Endothelial cell of umbilical vein (primary cell): ENCODE measurements at places on chromosomes 3 and 15. TPM values are rescaled to one million over a fixed set of nuclear protein-coding genes. Genes with fewer than 3 reads are reported as not detected.

The CLDN11 gene
- total RNA-seq, result 344 and 395 TPM in 2 replicates

The ZPLD1 gene
- not detected in 2 replicates for total RNA-seq

The TMEM158 gene
- total RNA-seq, result 0.42 TPM in 2 replicates

The DPPA2 gene
- total RNA-seq, result not detected in 2 replicates

DNA sequence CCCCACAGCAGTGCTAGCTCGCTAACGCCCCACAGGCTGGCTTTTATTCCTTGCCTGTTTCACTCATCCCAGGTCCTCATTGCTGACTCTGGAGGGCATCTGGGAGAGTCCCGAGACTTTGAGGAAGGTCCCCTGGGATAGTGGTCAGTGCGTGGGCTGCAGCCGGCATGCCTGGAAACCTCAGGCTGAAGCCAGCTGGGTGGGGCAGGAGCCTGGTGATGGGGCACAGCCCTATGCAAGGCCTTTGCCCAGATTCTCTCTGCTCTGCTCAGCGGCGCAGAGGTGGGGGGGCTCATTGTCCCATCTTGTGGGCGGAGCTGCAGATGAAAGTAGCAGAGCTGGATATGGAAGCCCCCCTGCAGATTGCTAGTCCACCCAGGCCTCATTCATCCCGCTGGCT, 55.7 kb upstream of the SMAD6 start:
- H3K36me3 ChIP-seq, result no peaks in the 10 kb centered on the region
- peaks cover 54% of the 10 kb centered on the region for H3K4me1 ChIP-seq
- H3K4me3 ChIP-seq, result no peak overlapping the region
- H3K27me3 ChIP-seq, result no peaks in the 10 kb centered on the region

DNA sequence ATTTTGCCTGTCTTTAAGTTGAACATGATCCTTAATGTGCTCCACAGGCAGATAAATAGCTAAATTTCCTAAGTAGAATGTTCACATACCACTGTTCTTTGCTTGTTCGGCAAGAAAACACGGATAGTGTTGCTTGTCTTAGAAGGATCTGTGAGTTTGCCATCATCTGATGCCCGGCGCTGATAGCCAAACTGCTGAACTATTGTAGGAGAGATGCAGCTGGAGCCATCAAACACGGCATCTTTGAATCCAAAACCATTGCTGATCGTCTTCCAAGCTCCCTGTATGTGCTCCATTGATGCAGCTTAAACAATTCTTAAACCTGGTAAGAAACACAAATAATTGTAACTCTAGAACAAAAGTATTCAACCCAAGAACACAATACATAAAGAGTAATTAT, 45.5 kb downstream of the RAF1 start:
- H3K4me1 ChIP-seq, result no peaks in the 10 kb centered on the region
- H3K27ac ChIP-seq, result no peak overlapping the region
- H3K27me3 ChIP-seq, result no peaks in the 10 kb centered on the region
- H3K4me3 ChIP-seq, result no peak overlapping the region
- no peak for DNase-seq

GRCh38 chr3:82633319-82633718, 871.9 kb upstream of the GBE1 start:
- no peaks in the 10 kb centered on the region for H3K36me3 ChIP-seq
- no peaks in the 10 kb centered on the region for H3K4me1 ChIP-seq
- no peaks in the 10 kb centered on the region for H3K27me3 ChIP-seq
- no peak overlapping the region for H3K27ac ChIP-seq
- H3K4me3 ChIP-seq, result no peak overlapping the region

DNA sequence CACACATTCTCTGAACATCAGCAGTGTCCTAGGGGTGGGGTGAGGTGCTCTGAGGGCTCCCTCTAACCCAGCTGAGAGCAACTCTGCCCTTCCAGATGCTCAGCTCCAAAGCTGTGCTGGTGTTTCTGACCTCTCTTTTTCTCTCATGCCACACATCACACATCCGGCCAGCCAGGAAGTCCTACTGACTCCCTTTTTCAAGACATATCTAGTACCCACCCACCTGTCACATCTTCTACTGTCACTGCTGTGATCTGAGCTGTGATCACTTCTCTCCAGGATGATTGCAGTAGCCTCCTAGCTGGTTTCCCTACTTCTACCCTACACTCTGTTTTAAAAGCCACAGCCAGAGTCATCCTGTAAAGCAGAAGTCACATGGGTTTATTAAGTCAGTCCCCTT, 30.2 kb upstream of the MASP1 start:
- no peaks in the 10 kb centered on the region for H3K27me3 ChIP-seq
- H3K36me3 ChIP-seq, result no peaks in the 10 kb centered on the region
- no peak for DNase-seq
- peaks cover 8% of the 10 kb centered on the region for H3K4me1 ChIP-seq

DNA sequence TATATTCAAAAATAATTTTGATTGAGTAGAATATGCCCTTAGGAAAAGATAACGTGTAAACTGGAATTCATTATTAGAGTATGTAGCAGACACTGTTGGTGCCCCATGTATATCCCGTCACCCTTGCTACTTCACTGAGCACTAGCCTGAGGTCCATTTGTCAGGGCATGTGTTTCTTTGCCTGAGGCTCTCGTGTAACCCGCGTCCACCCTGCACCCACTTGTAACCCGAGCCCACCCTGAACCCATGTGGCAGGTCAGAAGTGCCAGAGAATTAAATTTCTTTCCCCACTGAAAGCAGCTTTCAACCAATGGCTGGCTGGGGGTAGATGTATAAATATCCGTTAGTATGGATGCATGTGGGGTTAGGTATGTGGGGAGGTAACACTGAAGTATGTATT, 474.2 kb upstream of the ZNF385D start:
- H3K4me1 ChIP-seq, result no peaks in the 10 kb centered on the region
- H3K4me3 ChIP-seq, result no peak overlapping the region
- H3K27me3 ChIP-seq, result no peaks in the 10 kb centered on the region

- no peaks in the 10 kb centered on the region for H3K27me3 ChIP-seq
- H3K4me3 ChIP-seq, result no peak overlapping the region
- DNase-seq, result peak; percentile 41
- peaks cover 38% of the 10 kb centered on the region for H3K4me1 ChIP-seq
- H3K27ac ChIP-seq, result peak overlapping the region; percentile 72
- no peaks in the 10 kb centered on the region for H3K36me3 ChIP-seq
These were observed 95.8 kb upstream of the TGFBR2 start for GRCh38 chr3:30510596-30510995.

- peaks cover 10% of the 10 kb centered on the region for H3K4me1 ChIP-seq
- no peak for DNase-seq
- H3K27ac ChIP-seq, result no peak overlapping the region
- no peak overlapping the region for H3K4me3 ChIP-seq
- H3K36me3 ChIP-seq, result no peaks in the 10 kb centered on the region
These were observed 292.6 kb upstream of the DPH6 start for GRCh38 chr15:35838424-35839111.

GRCh38 chr3:148102156-148102555, 595.5 kb upstream of the AGTR1 start:
- H3K27me3 ChIP-seq, result no peaks in the 10 kb centered on the region
- H3K27ac ChIP-seq, result no peak overlapping the region
- H3K4me1 ChIP-seq, result no peaks in the 10 kb centered on the region
- H3K36me3 ChIP-seq, result no peaks in the 10 kb centered on the region
- no peak for DNase-seq
- H3K4me3 ChIP-seq, result no peak overlapping the region

- no peaks in the 10 kb centered on the region for H3K36me3 ChIP-seq
- peaks cover 9% of the 10 kb centered on the region for H3K4me1 ChIP-seq
These were observed 158.4 kb downstream of the FAM43A start for GRCh38 chr3:194844046-194844445.

DNA sequence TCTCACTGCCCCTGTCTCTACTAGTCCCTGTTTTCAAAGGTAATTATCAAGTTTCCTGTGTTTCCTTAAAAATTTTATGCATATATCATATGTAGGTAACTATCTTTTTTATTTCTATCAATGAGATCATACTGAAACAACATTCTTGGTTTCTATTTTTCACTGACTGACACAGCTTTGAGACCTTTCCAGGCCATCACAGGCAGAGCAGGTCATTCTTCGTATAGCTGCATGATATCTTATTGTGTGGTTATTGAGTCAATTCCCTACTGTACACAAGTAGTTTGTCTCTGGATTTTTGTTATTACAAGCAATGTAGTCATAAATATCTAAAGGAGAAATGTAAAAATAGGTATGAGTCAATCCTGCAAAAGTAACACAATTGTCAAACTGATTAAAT, 169.6 kb downstream of the CFAP20DC start:
- DNase-seq, result peak; percentile 31
- H3K4me1 ChIP-seq, result peaks cover 10% of the 10 kb centered on the region
- H3K4me3 ChIP-seq, result no peak overlapping the region
- H3K27ac ChIP-seq, result no peak overlapping the region
- H3K36me3 ChIP-seq, result no peaks in the 10 kb centered on the region
